Activated B cell treated with CpG ODN at 0.5 μM for 24 hours (primary cell): ENCODE measurements at places on chromosomes 12 and 14.

GRCh38 chr12:57522011-57522886 lies at the start of gene MBD6:
MBD6 (plus strand) TSS chr12:57522824; CDS start chr12:57524304, 1,480 bp downstream.
- peak; percentile 90 for DNase-seq

DNA sequence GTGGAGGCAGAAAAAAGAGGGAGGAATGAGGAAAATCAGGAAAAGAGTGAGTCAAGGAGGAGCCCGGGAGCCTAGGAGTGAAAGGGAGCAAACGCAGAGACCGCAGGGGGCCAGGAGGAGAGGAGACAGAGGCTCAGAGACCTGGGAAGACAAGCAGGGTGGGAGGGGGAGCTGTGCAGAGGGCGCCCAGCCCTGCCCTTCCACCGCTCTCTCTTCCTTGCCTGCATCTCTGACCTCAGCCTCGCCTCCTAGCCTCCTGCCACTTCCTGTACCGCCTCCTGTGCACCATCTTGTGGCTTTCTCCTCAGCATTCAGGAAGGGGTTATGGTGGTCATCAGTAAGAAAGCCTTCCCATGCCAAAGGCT lies 1.3 kb downstream of the CLSTN3 start:
- no peak for DNase-seq

- no peak for DNase-seq
Measured at GRCh38 chr12:72832024-72832423, 559.9 kb downstream of the TRHDE start.

- DNase-seq = no peak
Measured at GRCh38 chr14:72054911-72055310, 122.7 kb downstream of the RGS6 start.

- DNase-seq = no peak
Measured at GRCh38 chr12:51705450-51705849, 114.4 kb downstream of the SCN8A start.

DNA sequence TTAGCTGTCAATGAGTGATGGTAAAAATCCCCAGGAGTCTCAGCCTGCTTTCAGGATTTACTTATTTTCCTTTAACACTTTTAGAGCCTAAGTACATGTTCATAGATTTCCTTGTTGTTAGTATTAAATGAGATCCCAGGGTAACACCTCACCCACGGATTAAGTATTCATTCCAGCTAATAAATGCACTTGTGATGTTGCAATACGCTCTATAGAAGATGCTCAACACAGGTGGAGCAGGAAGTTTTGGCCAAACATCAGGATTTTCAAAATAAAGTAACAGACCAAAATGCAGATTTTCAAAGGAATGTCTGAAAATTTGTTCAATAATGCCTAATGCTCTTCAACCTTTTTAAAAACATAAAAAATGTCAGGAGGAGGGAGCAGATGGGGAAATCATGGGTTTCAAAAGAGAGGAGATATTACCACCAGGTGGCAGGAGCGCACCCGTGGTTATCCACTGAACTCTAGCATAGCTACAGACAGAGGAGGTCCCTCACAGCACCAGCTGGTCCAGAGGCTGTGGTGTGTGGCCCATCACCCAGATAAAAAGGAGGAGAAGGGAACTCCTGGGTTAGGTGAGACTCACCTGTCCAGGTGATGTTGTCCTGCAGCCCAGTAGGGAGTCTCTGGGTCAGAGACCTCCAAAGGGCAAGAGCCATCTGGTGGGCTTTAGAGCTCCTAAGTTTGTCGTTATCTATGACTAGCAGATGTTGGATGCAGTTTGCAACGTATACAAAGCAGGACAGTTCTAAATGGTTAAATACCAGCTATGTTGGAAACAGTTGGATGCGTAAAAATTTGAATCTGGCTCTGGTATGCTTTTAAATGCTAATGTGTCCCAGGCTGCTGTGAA lies 1158.4 kb upstream of the TMEM132C start:
- no peak for DNase-seq
